Globus pallidus (tissue), 1 donor: ENCODE measurements at places on chromosomes 11 and 22.

GRCh38 chr11:94732617-94733281 is 35.4 kb upstream of the AMOTL1 start:
- DNase-seq, result no peak

- DNase-seq, result peak; percentile 73
Observed at GRCh38 chr11:65489035-65489705, 9.7 kb upstream of the MALAT1 start.

DNA sequence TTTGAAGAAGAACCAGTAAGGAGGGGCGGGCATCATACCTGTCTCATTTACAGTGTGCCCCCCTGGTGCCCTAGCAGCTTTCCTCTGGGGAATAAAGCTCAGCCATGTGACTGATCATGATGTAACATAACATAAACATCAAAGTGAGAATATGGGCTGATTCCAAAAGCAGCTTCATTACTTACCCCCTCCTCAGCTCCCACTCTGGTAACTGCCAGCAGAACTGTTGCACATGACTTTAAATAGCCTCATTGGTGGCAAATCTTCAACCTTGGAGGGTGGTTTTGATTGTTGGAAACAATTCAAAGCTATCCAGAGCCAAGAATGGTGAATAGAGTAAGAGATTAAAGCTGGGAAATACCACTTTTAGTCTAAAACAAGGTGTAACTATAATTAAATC is 384.6 kb downstream of the BUD13 start:
- no peak for DNase-seq

- DNase-seq, result no peak
Observed at GRCh38 chr11:55920537-55920936, 6.2 kb upstream of the OR5W2 start.

- no peak for DNase-seq
Observed at GRCh38 chr11:109405671-109406070, 16.3 kb upstream of the C11orf87 start.

GRCh38 chr11:99934008-99934407 is 753.1 kb upstream of the ARHGAP42 start:
- no peak for DNase-seq

GRCh38 chr11:102459393-102459792 is 6.8 kb upstream of the TMEM123 start:
- DNase-seq, result no peak

DNA sequence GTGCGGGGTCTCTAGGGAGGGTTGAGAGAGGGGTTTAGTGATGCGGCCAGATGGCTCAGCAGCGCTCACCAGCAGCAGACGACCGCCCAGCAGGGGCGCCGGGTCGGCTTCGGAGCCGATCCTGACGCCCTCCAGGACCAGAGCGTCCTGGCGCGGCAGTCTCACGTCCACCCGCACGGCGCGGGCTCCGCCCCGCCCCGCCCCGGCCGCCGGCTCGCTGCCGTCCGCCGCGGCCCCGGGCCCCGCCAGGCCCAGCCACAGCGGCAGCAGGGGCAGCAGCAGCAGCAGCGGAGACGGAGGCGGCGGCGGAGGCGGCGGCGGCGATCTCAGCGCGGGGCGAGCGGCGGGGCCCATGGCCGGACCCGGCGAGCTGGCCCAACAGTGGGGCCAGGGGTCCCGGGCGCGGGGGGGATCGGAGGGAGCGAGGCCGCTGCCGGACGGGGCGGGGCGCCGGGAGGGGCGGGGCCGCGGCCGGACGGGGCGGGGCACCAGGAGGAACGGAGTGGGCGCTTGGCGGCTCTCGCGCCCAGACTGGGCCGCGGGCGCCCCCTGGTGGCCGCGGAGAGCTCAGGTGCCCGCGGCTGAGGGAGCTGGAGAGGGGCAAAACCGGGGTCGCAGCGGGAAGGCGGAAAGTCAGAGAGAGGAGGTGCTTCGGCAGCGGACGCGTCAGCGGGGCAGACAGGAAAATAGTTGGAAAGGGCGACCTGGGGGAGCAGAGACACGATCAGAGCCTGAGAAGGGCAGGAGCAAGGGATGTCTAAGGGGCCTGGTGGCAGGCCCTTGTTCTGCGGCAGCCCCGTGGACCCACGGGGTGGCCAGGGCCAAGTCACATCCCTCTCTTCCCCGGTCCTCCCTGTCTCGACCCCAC is at the start of gene RNF215:
Gene RNF215 (minus strand): TSS at position 452 of the 868 bp plus-strand sequence. CDS start 98 bp downstream, at position 354.
- peak; percentile 81 for DNase-seq

DNA sequence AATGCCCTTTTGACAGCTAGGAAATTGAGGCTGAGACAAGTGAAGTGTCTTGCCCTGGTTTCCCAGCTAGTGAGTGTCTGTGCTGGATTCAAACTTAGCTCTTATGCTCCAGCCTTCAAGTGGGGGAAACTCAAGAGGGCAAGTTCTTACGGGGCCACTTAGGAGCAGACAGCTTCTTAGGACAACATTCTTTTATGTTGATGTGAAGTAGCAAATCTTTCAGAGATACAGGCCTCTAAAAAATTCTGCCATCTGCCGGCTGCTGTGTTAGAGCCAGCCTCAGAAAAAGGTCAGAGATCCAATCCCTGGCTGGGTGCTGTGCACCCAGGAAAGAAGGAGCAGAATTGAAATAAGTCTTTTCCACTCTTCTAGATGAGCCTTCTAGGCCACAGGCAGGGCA is 26.6 kb downstream of the TIMP3 start:
- no peak for DNase-seq

DNA sequence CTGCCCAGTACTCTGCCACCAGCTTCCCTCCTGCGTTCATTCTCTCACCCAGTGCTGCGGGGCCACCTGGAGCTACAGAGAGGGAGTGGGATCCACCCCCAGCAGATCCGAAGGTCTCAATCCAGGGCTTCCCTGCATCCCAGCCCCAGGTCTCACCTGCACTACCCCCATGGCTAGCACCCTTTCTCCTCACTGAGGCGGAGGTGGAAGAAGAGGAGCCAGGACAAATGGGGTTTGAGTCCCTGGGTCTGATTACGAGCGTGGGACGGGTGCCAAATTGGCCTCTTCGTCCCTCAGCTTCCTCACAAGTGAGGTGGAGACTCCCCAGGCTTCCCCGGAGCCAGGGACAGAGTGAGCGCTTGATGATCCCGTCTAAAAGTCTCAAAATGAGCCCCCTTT is 64.2 kb downstream of the NFAM1 start:
- DNase-seq, result no peak

- no peak for DNase-seq
Observed at GRCh38 chr11:107043242-107044006, 25.1 kb upstream of the GUCY1A2 start.

GRCh38 chr11:133038850-133039249 is 493.5 kb downstream of the OPCML start:
- DNase-seq, result no peak

DNA sequence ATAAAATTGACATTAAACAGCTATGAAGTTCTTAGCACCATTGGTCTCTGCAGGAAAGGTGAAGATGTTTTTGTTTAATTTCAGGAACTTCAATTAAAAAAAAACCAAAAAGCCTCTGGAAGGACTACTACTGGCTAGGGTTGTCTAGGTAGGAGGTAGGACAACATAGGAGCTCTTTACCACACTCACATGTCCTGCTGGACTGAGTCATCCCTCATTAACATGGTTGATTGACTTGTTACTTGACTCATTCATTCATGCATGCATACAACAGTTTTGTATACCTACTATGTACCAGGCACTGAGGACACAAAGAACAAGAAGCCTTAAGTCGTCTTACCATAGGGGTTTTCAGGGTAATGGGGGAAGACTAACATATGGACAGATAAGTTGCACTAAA is 216.9 kb upstream of the ARHGAP20 start:
- DNase-seq, result no peak

DNA sequence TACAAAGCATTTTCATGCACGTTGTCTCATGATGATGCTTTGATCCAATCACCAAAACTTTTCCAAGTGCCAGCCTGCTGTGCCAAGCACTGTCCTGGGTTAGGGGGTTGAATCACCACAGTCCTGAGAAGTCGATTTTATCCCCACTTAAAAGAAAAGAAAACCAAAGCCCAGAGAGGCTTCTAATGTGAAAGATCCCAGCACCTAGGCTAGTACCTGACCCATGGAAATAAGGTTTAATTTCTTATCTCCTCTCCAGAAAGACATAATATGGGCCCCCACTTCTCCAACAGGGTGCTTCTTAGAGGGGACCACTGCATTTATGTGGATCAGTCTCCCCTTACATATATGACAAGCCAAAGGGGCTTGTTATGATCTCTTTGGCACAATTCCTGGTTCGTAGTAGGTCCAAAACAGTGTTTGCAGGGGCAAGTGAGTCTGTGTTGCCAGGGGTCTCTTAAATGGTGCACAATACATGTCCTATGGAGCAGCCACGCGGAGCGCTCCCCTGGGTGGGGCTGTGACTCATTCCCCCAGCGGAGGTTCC is 1.9 kb upstream of the BCL9L start:
- no peak for DNase-seq

- DNase-seq, result no peak
Observed at GRCh38 chr11:106507645-106508306, 430.3 kb downstream of the AASDHPPT start.

- DNase-seq, result no peak
Observed at GRCh38 chr22:27687984-27688545, 113.5 kb downstream of the MN1 start.

DNA sequence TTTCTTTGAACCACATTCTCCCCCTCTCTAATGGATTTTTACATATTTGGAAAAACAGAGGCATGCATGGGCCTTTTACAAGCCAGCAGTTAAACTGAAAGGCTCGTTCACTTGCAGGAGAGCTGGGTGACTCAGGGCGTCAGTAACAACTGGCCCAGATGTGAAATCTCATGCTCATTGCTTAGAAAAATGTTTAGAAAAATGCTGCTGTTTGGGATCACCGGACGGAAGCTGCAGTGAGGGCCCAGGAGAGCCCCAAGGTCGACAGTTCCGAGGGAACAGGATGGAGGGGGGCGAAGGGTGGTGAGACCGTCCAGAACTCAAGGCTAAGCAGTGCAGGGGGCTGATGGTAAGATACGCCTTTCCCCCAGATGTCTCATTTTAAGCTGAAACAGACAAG is 41.7 kb upstream of the SMTN start:
- no peak for DNase-seq

- DNase-seq, result no peak
Observed at GRCh38 chr22:21991774-21992173, 9.2 kb upstream of the TOP3B start.

- DNase-seq, result no peak
Observed at GRCh38 chr22:47151490-47151889, 389.0 kb downstream of the TBC1D22A start.

DNA sequence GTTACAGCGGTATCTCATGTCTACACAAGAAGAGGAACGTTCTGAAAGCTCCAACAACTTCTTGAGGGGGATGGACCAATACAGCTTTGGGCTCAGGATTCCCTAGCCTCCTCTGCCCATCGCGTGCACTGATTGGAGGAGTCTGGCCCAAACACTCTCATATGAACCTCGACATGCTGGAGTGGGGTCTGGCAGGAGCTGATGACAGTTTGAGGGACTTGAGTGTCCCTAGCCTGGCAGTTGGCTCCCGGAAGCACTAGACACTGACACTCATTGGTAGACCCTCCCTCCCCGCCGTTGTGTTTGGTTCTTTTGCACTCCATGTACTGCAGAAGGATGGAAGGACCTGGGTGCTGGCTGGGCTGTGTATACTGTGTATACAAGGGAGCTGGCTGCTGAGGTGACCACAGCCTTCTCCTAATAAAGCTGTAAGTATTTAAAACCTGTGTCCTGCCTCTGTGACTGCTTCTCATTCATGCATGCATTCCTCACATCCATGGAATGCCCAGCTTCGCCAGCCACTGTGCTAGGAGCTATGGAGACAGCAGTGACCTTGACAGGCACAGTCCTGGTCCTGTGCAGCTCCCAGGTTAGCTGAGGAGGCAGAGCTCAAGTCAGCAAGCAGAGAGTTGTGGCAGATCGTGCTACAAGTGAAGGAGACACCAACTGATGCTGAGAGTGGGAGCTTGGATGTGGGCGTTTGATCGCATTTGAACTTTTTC is 27.9 kb downstream of the ADAMTS15 start:
- no peak for DNase-seq

DNA sequence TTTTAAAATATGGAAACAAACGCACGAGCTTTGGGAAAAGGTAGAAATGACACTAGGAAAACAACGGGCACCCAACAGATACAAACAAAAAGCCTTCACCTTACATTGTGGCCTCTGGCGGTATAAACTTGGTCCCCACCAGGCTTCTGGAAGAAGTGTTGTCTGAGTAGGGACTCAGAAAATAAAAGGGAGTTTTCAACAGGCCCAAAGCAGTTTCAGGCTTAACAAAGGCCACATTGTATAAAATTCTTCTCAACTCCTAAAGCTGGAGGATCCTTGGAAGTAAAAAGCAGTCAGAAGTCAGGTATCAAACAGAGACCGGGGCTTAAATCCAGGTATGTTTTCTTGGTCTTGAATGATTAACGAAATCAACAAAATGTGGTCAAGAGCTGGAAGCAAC is 61.0 kb downstream of the LARGE1 start:
- DNase-seq, result no peak

DNA sequence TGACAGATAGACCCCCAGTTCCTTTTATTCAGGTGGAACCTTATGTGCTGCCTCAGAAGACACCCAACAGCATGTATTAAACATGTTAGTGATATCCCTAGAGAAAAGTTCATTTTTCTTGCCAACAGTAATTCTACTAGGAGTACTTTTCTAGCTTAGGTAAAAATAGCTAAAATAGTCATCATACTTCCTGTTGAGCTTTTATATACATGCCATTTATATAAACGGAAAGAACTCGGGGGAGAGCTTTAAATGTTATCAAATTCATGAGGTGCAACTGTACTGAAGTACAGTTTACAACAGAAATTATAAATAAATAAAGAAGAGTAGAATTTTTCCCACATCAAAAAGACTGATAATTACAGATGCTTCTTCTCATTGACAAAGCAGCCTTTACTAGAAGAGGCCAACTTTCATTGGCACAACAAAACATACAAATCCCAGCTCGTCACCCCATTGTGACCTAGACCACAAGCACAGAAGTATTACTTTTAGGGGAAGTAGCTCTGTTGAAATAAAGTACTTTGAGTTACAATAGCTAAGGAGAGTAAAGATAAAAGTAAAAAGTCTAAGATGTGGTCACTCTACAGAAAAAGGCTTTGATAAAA is 59.1 kb upstream of the POU2AF2 start:
- no peak for DNase-seq

- DNase-seq, result peak; percentile 47
Observed at GRCh38 chr11:71080239-71081097, 171.9 kb downstream of the SHANK2 start.

- no peak for DNase-seq
Observed at GRCh38 chr11:69516526-69516925, 35.1 kb downstream of the LINC01488 start.

- DNase-seq, result no peak
Observed at GRCh38 chr11:19753451-19754106, 40.9 kb downstream of the NAV2 start.

- no peak for DNase-seq
Observed at GRCh38 chr11:45960387-45961095, 38.1 kb downstream of the LARGE2 start.

DNA sequence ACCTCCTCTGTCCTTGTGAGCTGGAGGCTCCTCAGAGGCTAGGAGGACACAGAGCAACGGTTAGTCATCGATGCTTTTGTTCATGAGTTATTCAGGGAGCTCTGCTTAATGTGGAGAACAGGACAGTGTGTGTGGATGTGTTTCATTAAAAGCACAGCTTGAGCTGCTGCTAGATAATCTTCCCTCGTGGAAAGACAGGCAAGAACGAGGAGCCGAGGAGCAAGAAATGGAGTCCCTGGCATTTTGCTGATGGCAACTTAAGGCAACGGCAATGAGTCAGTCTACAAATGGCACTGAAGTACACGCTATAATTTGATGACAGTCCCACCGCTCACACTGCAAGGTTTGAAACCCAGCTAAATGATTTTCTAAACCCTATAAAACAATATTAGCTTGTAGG is 106.2 kb downstream of the IGLL1 start:
- DNase-seq, result no peak

- no peak for DNase-seq
Observed at GRCh38 chr22:36206255-36206654, 4.6 kb upstream of the APOL4 start.

- DNase-seq, result no peak
Observed at GRCh38 chr11:106763501-106763900, 254.8 kb downstream of the GUCY1A2 start.
